Activated naive CD4-positive, alpha-beta T cell (primary cell): ENCODE measurements at places on chromosomes 7 and 10.

- DNase-seq, result no peak
These were observed 330.6 kb downstream of the GRID1 start for GRCh38 chr10:86035791-86036543.

- DNase-seq, result no peak
These were observed 2.1 kb downstream of the SPRN start for GRCh38 chr10:133422223-133422806.

DNA sequence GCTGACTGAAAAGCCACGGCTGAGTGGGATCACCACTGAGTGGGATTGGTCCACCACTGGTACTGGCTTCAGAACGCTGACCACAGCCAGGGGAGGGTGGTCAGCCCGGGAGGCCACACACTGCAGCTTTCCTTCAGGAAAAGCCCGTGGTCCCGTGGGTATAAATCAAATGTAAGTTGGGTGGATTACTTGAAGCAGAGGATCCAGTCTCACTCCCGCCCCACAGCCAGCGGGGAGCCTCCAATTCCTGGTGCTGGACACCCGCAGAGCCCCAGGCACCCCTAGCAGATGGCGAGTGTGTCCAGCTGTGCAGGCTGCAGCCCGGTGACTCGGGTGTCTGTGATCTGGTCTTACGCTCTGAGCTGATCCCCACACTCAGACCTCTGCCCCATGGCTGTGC, 231.1 kb upstream of the ZNF32 start:
- DNase-seq, result no peak

DNA sequence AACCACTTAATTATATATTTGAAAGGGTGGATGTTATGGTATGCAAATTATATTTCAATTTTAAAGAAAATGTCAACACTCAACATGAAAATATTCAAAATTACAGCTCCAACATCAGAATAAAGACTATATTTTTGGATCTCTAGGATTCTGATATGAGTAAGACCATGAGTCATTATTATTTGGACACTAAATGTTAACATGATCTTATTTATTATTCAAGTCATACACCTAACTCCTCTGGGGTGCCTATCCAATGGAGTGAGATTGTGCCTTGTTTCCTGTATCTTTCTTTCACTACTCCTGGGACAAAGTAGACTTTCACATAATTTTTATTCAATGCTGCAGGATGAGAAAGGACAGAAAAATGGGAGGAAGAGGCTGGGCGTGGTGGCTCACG, 135.2 kb upstream of the PRSS1 start:
- no peak for DNase-seq

- no peak for DNase-seq
These were observed 21.5 kb upstream of the TMEM213 start for GRCh38 chr7:138776166-138776833.

GRCh38 chr10:93083743-93084539, 10.2 kb downstream of the CYP26A1 start:
- no peak for DNase-seq

- DNase-seq, result no peak
These were observed 2.5 kb upstream of the RET start for GRCh38 chr10:43074409-43074808.

DNA sequence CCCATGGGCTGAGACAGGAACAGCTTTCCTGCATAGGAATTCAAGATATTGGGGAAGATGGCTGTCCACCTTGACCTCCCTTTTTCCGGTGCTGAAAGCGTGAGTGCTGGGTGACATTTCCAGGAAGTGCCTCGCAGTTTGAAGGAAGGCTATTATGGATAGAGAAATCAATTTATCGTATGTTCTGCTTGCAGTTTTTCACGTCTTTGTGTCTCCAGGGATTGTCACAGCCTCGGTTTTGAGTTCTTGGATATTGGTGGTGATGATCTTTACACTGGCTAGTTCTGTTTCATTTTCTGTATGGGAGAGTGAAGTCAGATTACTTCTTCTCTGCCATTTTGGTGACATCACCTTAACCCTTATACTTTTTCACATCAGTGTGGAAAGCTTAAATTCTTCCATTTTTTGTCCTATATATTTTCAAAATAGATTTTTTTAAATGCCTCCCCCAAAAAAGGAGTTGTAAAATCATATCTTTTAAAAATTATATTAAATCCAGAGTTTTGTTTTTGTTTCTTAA, 102.5 kb upstream of the APBB1IP start:
- no peak for DNase-seq

DNA sequence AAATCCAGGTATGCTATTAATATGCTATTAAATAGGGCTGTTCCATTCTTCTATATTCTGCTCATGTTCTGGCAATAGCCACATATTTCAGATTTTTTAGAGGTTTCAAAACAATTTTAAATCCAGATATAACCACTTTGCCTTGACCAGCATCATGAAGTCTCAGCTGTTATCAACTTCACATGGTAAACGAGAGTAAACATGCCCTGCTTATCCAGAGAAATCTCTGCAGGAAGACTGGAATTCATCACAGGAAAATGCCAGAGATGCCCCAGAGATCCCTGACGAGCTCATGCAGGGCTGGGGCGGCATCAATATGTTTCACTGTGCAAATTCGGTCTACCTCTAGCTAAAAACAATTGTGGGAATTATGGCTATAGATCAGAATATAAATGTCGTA, 126.5 kb downstream of the FANK1 start:
- DNase-seq, result no peak
